ENCODE measurements at places on chromosomes 1 and 21.

GRCh38 chr1:61169045-61169444, 86.7 kb downstream of the NFIA start:
- no peak for DNase-seq

- no peak for DNase-seq
Observed at GRCh38 chr1:12438349-12438924, 179.6 kb downstream of the DHRS3 start.

GRCh38 chr1:17764591-17764990, 9.5 kb downstream of the ACTL8 start:
- no peak for DNase-seq

- DNase-seq: no peak
Observed at GRCh38 chr1:66542811-66543767, 9.1 kb downstream of the SGIP1 start.

DNA sequence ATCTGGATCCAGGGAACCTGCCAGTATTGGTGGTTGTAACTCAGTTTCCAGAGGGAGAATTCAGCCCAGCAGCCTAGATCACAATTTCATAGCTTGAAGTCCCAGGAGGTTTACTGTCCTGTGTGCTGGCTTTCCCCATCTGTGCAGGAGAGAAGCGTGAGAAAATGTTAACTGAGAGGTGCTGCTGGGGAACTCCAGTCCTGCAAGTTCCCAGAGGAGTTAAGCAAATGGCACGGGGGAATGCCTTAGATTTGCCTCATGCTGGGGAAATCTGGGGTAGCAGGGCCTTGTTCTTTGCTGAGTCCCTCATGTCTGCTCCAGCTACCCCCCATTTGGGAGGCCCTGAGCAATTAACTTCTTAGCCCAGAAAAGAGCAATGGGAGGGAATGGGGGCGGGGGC, 25.1 kb upstream of the SLAMF6 start:
- no peak for DNase-seq

- DNase-seq: no peak
Observed at GRCh38 chr1:222387007-222387814, 160.7 kb downstream of the HHIPL2 start.

- DNase-seq: no peak
Observed at GRCh38 chr1:240116831-240117769, 25.4 kb downstream of the FMN2 start.

- no peak for DNase-seq
Observed at GRCh38 chr1:158353303-158354075, at the start of gene CD1E. Gene CD1E, plus strand, starts transcription at chr1:158353894. Its CDS starts 95 bp downstream, at chr1:158353989.

DNA sequence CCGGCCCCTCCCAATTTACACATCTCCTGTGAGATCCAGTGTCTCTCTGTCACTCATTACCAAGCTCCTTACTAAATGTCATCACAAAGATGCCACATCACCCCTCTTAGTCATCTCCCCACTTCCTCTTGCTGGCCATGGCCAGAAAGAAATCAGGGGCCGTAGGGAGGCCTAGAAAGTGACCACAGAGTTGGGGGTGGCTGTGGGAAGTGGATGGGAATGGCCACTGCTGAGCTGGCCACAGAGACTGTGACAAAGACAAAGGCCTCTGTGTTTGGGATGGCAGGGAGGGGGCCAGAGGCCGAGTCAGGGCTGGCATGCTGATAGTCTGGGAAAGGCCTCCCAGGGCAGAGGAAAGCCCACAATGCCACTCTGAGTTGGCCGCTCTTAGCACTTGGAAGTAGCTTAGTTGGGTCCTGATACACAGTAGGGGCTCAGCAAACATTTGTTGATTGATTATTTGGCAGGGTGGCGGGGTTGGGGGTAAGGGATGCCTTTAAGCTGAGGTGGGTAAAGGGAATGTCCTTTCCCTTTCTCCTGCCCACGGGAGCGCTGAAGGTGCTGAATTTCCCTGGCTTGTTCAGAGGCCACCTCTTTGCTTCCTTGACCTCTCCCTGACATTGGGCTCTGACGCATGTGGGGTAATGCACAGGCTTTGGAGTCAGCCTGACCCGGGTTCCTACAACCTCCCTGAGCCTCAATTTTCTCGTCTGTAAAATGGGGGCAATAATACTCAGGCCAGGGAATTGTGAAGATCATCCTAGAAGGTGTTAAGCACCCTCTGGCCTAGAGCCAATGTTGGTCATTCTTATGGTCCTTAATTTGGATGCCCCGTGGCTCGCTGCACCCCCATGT, 13.2 kb downstream of the NAV1 start:
- DNase-seq: no peak

- DNase-seq: no peak
Observed at GRCh38 chr1:109231066-109231465, 17.3 kb downstream of the SARS1 start.

DNA sequence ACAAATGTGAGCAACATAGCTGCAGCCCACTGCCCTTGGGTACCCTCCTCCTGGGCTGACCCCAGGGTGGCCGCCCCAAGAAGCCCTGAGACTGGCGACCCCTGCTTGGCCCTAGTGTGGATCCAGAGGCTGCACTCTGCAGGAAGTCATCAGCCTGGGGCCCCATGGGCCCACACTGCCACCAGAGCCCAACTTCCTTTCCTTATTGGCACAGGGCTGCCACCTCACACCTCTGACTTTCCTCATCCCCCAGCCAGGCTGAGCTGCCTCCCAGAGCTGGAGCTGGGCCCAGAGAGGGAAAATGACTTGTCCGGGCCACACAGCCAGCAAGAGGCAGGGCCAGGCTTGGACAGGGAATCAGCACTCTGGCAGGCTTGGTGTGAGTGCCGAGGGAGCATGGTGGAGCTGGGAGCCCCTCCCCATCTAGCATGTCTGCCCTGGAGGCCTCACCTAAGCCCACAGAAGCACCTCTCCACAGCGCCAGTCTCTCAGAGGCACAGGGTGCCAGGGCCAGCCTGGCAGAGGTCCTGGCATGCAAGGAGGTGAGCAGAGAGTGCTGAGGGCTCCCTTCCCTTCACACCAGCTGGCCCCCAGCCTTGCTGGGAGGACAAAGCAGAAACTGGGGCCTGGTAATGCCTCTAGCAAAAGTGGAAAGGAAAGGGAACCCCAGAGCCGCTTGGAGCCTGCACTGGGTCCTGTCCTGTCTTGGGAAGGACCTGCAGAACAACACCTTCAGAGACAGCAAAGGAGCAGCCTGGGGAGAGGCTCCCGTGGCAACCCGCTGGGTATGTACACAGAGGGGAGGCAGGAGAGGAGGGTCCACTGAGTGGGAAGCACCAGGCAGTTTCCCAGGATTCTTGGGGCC, 3.2 kb downstream of the RAP1GAP start:
- no peak for DNase-seq

DNA sequence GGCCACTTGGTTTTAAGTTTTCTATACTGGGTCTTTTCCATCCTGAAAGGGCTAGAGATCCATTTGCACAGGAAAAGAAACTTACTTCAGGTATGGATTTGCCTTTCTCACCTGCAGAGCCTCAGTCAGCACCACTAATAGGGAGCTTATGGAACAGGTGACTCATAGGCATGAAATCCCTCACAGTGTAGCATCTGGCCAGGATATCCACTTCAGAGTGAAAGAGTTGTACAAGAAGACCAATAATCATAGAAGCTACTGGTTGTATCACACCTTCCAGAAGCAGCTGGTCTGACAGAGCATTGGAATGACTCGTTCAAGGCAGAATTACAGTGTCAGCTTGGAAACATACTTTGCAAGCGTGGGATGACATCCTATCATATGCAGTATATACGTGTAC, 26.3 kb upstream of the SYT14 start:
- DNase-seq: no peak

DNA sequence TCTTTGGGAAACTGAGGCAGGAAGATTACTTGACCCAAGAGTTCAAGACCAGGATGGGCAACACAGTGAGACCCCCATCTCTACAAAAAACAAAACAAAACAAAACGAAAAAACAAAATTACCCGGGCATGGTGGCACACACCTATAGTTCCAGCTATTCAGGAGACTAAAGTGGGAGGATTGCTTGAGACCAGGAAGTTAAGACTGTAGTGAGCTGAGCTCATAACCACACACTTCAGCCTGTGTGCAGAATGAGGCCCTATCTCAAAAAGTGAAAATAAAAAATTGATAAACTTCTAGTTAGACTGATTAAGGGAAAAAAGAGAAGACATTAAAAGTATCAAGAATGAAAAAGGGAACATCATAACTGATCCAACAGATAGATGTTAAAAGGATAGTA, 154.0 kb downstream of the RHOU start:
- no peak for DNase-seq

DNA sequence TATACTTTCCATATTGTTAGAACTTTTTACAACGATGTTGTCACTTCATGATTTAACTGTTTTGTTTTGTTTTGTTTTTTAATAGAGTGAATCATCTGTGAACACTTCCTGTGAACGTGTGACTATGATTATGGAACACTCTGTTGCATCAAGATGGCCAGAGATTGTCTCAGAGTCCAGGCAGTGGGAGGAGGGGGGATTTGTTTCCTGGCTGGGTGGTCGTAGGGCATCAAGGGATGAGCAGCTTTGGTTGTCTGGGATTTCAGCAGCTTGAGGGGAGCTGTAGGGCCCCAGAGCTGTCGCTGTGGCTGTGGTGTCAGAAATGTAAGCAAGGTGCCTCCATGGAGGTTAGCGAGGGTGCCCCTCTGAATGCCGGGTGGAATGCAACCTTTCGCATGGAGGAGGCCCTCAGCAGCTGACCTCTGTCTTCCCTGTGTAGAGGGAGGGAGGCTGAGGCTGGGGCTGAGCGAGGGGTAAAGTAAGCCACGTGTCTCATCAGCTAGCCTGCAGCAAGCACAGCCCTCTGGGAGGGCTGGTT, 21.4 kb downstream of the NEK2 start:
- no peak for DNase-seq

DNA sequence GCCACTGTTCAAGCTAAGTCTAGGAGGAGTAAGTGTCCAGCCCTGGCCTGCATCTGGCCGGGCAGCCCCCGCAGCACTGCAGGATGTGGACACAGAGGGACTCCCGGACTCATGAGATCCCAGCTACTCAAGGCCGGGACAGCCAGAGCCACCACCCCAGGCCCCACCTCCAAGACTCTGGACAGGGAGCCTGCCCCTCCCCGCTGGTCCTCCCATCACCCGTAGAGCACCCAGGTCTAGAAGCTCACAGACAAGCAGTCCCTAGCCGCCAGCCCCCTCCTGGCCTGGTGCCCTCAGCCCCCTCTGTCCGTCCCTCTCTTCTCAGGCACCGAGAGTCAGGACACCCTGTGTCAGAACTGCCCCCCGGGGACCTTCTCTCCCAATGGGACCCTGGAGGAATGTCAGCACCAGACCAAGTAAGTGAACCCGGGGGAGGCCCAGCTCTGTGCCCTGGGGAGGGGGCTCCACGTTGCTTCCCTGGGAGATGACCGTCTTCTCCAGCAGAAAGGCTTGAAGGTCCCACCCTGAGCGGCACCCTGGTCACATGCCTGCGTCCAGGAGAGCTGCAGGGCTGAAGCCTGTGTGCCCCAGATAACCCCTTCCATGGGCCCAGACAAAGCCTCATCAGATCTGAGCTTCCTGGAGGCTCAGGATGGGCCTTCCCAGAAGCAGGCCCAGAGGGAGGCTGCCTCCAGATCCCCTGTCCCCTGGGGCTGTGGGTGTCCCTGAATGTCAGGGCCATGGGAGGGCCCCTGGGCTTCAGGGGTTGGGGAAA, 4.3 kb downstream of the TNFRSF14 start:
- no peak for DNase-seq

DNA sequence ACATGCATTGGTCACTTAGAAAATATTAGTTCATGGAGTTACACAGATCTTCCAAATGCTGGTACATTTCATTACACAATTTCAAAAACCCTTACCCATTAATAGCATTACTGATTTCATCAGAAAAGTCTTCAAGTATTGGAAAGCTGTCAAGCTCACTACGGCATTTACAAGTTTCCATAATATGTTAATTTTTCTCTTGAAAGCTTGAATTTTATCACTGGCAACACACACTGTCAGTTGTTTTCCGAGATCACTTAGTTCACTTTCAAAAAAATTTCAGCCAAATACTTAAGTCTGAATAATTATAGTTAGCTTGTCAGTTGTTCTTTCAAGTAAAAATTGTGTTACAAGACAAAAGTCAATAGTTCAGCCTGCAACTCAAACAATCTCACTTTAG, 18.0 kb downstream of the ASTN1 start:
- no peak for DNase-seq

GRCh38 chr1:38223391-38223790, 176.8 kb upstream of the POU3F1 start:
- no peak for DNase-seq

DNA sequence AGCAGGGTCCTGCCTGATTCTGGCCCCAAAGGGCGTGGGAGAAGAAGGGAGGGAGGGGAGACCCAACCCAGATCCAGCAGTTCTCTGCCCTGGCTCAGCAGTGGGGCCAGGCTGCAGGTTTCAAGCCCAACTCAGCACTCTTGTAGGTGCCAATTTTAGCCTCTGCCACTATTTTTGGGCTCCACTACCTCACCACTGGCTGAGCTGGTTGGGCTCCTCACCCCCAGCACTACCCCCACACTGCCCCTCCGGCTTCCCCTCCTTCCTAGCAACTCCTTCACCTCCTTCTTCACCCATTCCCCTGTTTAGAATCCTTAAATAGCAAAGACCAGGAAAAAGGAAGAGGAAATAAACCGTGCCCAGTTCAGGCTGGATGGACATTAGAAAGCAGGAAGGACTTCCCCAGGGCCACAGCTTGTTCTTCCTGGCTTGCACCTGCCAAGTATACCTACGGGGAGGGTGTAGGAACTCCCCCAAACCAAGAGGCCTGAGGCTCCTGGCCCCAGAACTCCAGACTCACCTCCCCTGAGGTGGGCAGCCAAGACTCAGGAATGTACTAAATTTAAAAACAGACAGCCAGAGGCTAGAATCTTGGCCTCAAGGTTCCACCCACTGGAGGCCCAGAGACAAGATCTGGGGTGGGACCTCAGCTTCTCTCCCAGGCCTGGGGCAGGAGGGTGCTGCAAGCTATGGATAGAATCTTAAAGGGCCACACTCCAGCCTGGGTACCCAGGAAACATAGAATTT, 1.4 kb upstream of the ARHGEF2 start:
- DNase-seq: no peak

- no peak for DNase-seq
Observed at GRCh38 chr1:90048043-90048442, 53.1 kb downstream of the ZNF326 start.

DNA sequence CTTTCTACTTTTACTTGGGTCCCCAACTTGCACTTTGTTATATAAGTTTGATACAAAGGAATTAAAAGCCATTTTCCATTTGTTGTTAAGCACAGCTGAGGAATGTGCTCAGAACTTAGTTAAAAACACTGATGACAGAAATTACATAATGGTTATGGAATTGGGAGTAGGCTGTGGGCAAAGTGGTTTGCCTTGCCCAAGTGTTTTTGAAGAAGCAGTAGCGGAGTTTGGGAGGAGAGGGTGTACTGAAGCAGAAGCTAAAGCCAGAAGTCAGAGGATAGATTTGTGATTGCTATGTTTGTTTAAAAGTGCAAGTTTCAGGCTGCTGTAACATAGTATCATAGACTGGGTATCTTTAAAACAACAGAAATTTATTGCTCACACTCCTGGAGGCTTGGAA, 391.8 kb downstream of the DUSP10 start:
- no peak for DNase-seq

Measured in stimulated activated CD4-positive, alpha-beta T cell treated with anti-CD3 and anti-CD28 coated beads, Interleukin-1b, Interleukin-23, amount 100 ng/mL, for 1 hour (primary cell).